Activated T-cell treated with anti-CD3 and anti-CD28 coated beads, Interleukin-2, amount 50 U/mL, for 24 hours (primary cell): ENCODE measurements at places on chromosomes 1 and 21.
A peak's percentile ranks its signal among the peaks of the same experiment; 100 is the strongest.

GRCh38 chr1:40160806-40161124 lies 422 bp upstream of the RLF start:
- H3K27ac ChIP-seq: no peak overlapping the region
- H3K4me1 ChIP-seq: peaks cover 5% of the 10 kb centered on the region
- no peak for DNase-seq
- no peak overlapping the region for H3K4me3 ChIP-seq

- H3K36me3 ChIP-seq: no peaks in the 10 kb centered on the region
- H3K27ac ChIP-seq: no peak overlapping the region
- H3K27me3 ChIP-seq: peaks cover 2% of the 10 kb centered on the region
- DNase-seq: no peak
- peaks cover 8% of the 10 kb centered on the region for H3K4me1 ChIP-seq
These were observed 13.7 kb upstream of the SLC44A3 start for GRCh38 chr1:94806441-94806871.

- no peak for DNase-seq
- no peaks in the 10 kb centered on the region for H3K36me3 ChIP-seq
- H3K4me3 ChIP-seq: no peak overlapping the region
These were observed 178.4 kb downstream of the USP25 start for GRCh38 chr21:15908187-15908586.

DNA sequence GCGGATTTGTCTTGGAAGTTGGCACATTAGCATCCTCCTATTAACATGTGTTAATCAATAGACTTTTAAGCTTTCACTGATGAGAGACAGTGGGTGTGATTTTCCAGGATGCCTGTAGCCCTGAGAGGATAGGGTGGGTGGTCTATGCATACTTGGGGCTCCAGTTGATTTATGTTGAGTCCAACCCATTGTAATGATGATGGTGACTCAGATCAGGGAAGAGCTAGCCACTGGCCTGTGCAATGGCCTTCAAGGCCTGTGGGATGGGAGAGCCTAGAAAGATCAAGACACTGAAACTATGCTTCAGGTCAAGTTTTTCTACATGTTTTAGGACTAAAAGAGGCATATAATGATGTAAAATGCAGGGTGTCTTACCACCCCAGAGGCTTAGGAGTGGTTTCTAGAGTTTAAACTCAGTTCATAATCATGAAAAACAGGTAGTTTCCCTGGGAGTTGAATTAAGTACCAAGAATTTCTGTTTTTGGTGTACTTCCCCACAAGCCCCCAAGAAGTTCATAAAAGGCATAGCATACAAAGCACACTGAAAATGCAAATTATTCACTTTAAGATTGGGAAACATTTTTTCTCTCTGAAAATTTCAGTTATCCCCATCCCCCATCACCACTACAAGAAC lies 19.9 kb downstream of the BEND5 start:
- no peak overlapping the region for H3K27ac ChIP-seq
- H3K27me3 ChIP-seq: no peaks in the 10 kb centered on the region
- H3K36me3 ChIP-seq: peaks cover 36% of the 10 kb centered on the region
- H3K4me3 ChIP-seq: no peak overlapping the region
- peaks cover 9% of the 10 kb centered on the region for H3K4me1 ChIP-seq
- no peak for DNase-seq

GRCh38 chr1:73162564-73162963 lies 880.2 kb upstream of the NEGR1 start:
- no peak overlapping the region for H3K4me3 ChIP-seq
- no peaks in the 10 kb centered on the region for H3K4me1 ChIP-seq
- no peak for DNase-seq
- H3K27ac ChIP-seq: no peak overlapping the region
- no peaks in the 10 kb centered on the region for H3K36me3 ChIP-seq
- no peaks in the 10 kb centered on the region for H3K27me3 ChIP-seq

DNA sequence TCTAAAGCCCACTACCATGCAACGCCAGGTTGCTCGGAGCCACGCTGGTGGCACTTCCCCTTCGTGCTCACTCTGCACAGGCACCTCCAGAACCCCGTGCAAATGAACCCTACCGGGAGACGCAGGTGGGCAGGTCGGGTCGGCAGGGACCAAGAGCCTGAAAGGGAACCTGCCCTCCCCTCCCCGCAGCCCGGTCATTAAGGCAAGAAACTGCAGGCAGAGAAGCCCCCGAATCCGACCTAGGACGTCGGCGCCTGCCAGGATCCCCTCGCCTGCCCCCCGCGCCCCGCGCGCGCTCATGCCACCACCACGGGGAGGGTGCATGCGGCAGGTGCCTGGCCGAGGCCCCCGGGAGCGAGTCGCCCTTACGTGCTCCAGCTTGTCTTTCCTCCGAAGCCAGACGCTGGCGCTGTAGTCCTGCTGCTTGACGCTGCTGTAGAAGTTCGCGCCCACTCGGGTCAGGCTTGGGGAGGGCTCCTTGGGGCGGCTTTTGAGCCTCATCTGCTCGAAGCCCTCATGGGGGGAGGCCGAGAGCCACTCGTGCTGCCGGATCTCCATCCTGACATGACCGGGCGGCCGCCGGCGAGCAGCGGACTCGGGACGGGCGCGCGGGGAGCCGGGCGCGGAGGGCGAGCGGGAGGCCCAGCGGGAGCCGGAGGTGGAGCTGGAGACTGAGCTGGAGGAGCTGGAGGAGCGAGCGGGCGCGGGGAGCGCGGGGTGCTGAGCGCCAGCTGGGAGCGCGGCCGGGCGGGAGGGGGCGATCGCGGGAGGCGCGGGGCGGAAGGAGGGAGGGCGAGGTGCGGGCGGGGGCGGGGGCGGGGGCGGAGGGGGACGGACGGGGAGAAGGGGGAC lies 552 bp downstream of the PLD5 start:
- peaks cover 11% of the 10 kb centered on the region for H3K4me1 ChIP-seq
- peak; percentile 36 for DNase-seq
- no peaks in the 10 kb centered on the region for H3K36me3 ChIP-seq
- no peak overlapping the region for H3K27ac ChIP-seq

DNA sequence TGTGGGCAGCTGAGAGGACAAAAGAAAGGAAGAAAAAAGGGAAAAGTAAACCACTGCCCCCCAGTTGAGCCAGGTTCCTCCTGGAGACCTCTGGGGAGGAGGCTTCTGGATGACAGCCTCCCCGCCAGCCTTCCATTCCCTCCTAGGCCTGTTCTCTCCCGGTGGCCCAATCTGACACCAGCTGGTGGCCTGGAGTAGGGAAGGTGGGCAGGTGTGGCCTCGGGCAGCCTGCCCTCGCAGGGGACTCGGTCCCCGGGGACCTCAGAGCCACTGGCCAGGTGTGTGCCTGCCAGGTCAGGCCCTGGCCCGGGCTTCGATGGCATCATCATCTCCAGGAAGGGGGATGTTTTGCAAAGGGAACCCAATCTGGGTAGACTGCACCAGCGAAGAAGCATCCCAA lies 159.0 kb downstream of the CASZ1 start:
- peaks cover 4% of the 10 kb centered on the region for H3K4me1 ChIP-seq
- H3K27ac ChIP-seq: no peak overlapping the region
- H3K27me3 ChIP-seq: peaks cover 5% of the 10 kb centered on the region

- H3K4me3 ChIP-seq: no peak overlapping the region
- no peaks in the 10 kb centered on the region for H3K36me3 ChIP-seq
- H3K27ac ChIP-seq: no peak overlapping the region
These were observed 64.4 kb downstream of the KCTD3 start for GRCh38 chr1:215631489-215631888.

- peaks cover 91% of the 10 kb centered on the region for H3K36me3 ChIP-seq
- DNase-seq: no peak
- no peak overlapping the region for H3K4me3 ChIP-seq
- H3K27ac ChIP-seq: peak overlapping the region; percentile 81
- H3K27me3 ChIP-seq: no peaks in the 10 kb centered on the region
These were observed 15.0 kb downstream of the ITGB2 start for GRCh38 chr21:44905728-44906090.

DNA sequence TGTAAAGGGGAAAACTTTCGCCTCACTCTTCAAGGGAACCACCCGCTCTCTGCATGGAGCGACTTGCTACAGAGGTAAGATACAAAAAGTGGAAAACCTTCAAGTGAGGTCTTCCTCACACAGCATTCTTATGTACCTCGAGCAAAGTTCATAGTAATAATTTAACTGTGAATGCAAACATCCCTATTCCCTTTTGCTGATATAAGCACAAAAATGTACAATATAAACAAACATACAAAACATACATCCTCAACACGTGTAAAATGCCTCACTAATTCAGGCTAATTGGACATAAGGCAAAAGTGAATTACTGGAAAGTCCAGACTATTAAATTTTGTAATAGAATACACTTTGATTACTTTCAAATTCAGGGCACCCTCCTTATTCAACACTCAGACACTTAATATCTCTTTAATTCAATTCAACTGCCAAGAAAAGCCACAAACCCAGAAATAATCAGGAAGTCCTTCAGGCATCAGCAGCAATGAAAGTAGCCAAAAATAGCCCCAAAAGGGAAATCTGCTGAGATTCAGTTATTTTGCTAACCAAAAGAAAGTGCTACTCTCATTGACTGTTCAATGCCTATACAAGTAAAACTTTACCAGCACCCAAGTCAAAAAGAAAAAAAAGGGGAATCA lies 15.2 kb upstream of the LMX1A start:
- H3K4me1 ChIP-seq: peaks cover 14% of the 10 kb centered on the region
- no peaks in the 10 kb centered on the region for H3K36me3 ChIP-seq
- peaks cover 95% of the 10 kb centered on the region for H3K27me3 ChIP-seq
- H3K4me3 ChIP-seq: no peak overlapping the region

- H3K36me3 ChIP-seq: no peaks in the 10 kb centered on the region
- H3K4me1 ChIP-seq: no peaks in the 10 kb centered on the region
- no peak overlapping the region for H3K4me3 ChIP-seq
These were observed 36.8 kb downstream of the GNG4 start for GRCh38 chr1:235612761-235613160.

GRCh38 chr1:83845437-83846071 lies 153.4 kb downstream of the TTLL7 start:
- H3K27ac ChIP-seq: no peak overlapping the region
- no peak overlapping the region for H3K4me3 ChIP-seq
- DNase-seq: no peak
- H3K4me1 ChIP-seq: peaks cover 9% of the 10 kb centered on the region
- no peaks in the 10 kb centered on the region for H3K27me3 ChIP-seq

- H3K27me3 ChIP-seq: no peaks in the 10 kb centered on the region
- H3K4me3 ChIP-seq: peak overlapping the region; percentile 97
- peaks cover 71% of the 10 kb centered on the region for H3K36me3 ChIP-seq
- H3K27ac ChIP-seq: peak overlapping the region; percentile 76
These were observed 1.9 kb downstream of the SF3B4 start for GRCh38 chr1:149925751-149926150.

GRCh38 chr1:77218477-77219165 lies 609 bp downstream of the PIGK start:
- peaks cover 50% of the 10 kb centered on the region for H3K4me1 ChIP-seq
- peaks cover 31% of the 10 kb centered on the region for H3K36me3 ChIP-seq
- peak overlapping the region; percentile 95 for H3K27ac ChIP-seq
- DNase-seq: no peak
- peak overlapping the region; percentile 91 for H3K4me3 ChIP-seq

GRCh38 chr1:164735315-164736052 lies 176.5 kb downstream of the PBX1 start:
- no peaks in the 10 kb centered on the region for H3K27me3 ChIP-seq
- H3K4me3 ChIP-seq: no peak overlapping the region
- no peaks in the 10 kb centered on the region for H3K4me1 ChIP-seq
- DNase-seq: no peak

- peaks cover 57% of the 10 kb centered on the region for H3K27me3 ChIP-seq
- no peaks in the 10 kb centered on the region for H3K36me3 ChIP-seq
- H3K4me3 ChIP-seq: no peak overlapping the region
- H3K27ac ChIP-seq: no peak overlapping the region
- H3K4me1 ChIP-seq: peaks cover 11% of the 10 kb centered on the region
- no peak for DNase-seq
These were observed 15.2 kb downstream of the PDZK1IP1 start for GRCh38 chr1:47174656-47175020.

DNA sequence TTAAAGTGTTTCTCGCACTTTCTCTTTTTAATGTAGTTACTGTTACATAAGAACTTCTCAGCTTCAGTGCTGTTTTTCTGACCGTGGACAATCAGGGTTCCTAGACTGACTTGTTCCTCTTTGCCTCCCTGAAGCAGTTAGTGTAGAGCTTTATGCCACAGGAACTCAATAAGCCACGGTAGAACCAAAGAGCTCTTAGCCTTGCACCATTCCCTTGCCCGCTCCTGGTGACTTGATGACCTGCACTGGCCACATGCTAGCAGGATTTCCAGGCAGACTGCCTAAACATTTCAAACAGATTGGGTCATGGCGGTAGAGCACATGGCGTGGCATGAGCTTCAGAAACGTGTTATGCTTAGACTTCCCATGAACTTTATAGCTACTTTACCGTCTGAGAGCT lies 18.8 kb upstream of the FASLG start:
- peaks cover 85% of the 10 kb centered on the region for H3K4me1 ChIP-seq
- H3K27ac ChIP-seq: peak overlapping the region; percentile 99
- H3K4me3 ChIP-seq: peak overlapping the region; percentile 25
- peaks cover 8% of the 10 kb centered on the region for H3K36me3 ChIP-seq
- H3K27me3 ChIP-seq: no peaks in the 10 kb centered on the region

- no peaks in the 10 kb centered on the region for H3K27me3 ChIP-seq
- no peaks in the 10 kb centered on the region for H3K4me1 ChIP-seq
- no peak for DNase-seq
- H3K27ac ChIP-seq: no peak overlapping the region
- H3K4me3 ChIP-seq: no peak overlapping the region
- no peaks in the 10 kb centered on the region for H3K36me3 ChIP-seq
These were observed 135.6 kb downstream of the DUSP10 start for GRCh38 chr1:221606256-221606655.

- DNase-seq: no peak
- H3K4me1 ChIP-seq: no peaks in the 10 kb centered on the region
- no peak overlapping the region for H3K27ac ChIP-seq
- no peak overlapping the region for H3K4me3 ChIP-seq
- H3K27me3 ChIP-seq: peaks cover 39% of the 10 kb centered on the region
These were observed 36.7 kb upstream of the KIRREL1 start for GRCh38 chr1:157956732-157957131.

DNA sequence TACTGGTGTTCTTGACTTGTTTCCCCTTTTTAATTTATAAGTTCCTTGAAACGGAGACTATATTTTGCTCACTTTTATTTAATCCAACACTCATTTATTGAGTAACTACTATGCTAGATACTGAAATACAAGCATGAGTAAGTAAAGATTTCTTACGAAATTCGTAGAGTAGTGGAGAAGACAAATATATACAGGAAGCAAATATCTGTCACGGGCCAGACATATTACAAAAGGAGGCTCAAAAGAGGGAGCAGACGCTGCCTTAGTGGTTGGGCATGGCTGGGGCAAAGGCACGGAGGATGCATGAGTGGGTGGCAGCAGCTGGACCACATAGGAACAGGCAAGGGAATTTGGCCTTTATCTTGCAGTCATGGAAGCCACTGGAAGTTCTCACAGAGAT lies 6.8 kb downstream of the NCF2 start:
- H3K27me3 ChIP-seq: no peaks in the 10 kb centered on the region
- peaks cover 12% of the 10 kb centered on the region for H3K4me1 ChIP-seq
- no peak overlapping the region for H3K4me3 ChIP-seq

DNA sequence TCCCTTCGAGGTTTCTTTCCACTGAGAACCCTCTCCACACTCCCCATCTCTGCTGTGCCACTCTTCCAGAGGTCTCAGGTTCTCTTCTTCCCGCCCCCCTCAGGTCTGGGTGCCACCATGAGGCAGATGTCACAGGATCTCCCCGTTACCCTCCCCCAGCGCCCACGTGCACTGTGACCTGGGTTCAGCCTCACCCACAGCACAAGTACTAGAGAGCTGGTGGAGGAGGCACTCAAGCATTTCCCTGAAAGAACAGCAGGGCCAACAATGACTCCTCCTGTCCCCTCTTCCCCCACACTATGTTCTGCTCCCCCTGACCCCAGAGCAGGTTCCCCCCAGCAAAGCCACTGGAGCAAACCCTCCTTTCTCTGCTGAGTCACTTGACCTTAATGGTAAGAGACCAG lies 14.3 kb downstream of the PLEKHA6 start:
- H3K27me3 ChIP-seq: no peaks in the 10 kb centered on the region
- no peak overlapping the region for H3K27ac ChIP-seq
- no peak for DNase-seq
- H3K36me3 ChIP-seq: no peaks in the 10 kb centered on the region
